ENCODE measurements at places on chromosomes 4 and X.

- no peak for DNase-seq
These were observed 35.9 kb downstream of the F8A2 start for GRCh38 chrX:155417769-155418168.

DNA sequence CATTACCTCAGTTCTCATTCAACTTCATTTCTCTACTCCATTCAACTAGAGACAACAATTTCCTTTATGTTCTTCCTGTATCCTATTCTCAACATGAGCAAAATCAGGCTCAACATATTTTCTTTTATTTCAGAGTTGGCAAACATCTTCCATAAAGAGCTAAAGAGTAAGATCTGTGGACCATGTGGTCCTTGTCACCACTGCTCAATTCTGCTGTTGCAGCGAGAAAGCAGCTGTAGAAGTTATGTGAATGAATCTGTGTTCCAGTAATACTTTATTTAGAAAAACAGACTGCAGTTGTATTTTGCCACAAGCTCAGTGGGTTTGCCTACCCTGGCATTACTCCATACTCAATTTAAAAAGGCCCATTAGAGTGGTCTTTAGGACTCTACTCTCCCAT, 2057.3 kb downstream of the ARAP2 start:
- DNase-seq: no peak

GRCh38 chr4:88745581-88746163, 48.0 kb upstream of the NAP1L5 start:
- DNase-seq: no peak

- DNase-seq: no peak
These were observed 201.7 kb upstream of the AFF2 start for GRCh38 chrX:148298737-148299136.

DNA sequence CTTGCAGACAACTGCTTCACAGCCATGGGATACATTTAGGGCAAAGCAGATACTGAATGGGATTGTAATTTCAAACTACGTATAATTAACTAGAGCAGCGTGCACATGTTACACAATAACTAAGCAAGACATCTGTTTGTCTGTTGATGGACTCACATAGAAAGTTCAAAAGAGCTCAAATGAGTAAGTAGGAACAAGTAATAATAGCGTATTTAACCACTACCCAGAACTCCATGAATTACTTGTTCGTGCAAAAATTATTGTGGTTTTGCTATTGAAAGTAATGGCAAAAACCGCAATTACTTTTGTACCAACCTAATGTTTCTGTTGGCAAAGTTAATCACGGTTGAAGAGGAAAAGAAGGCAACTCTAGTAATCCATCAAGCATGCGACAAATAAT, 825.4 kb downstream of the PCDH18 start:
- no peak for DNase-seq

- DNase-seq: no peak
These were observed 132.5 kb downstream of the PTTG2 start for GRCh38 chr4:38092701-38093100.

GRCh38 chrX:39950018-39950688, 147.6 kb downstream of the BCOR start:
- no peak for DNase-seq

- DNase-seq: no peak
These were observed 18.5 kb upstream of the AP1AR start for GRCh38 chr4:112213091-112213490.

- DNase-seq: no peak
These were observed 12.9 kb downstream of the PPP2R3B start for GRCh38 chrX:373641-374471.

- DNase-seq: no peak
These were observed 22.1 kb downstream of the ARMCX4 start for GRCh38 chrX:101507372-101507771.

DNA sequence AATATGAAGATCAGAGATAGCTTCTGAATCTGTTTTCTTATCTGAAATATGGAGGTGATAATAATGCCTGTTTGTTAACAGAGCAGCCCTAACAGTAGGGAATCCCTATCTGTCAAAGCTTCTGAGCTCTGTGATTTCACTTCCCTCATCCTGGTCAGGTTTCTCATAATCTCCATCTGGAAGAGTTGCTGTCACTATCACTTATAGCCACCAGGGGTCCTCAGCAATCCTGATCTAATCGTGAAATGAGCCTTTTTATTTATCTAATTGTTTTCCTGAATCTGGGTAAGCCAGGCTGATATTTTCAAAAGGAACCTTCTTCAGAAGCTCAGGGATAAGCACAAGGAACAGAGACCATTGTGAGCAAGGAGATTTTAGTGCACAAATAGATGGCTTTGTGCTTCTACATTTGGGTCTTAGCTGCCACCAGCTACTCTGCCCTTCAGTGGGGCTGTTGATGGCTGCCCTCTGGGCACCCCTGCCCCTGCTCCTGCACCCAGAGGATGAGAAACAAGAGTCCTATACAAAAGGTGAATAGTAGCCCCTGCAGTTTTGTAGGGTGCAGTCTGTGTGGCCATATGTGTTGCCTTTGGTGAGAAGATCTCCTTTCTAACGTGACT, 196.4 kb upstream of the RADX start:
- DNase-seq: peak; percentile 17

GRCh38 chr4:174259580-174259979, 23.9 kb downstream of the FBXO8 start:
- DNase-seq: no peak

DNA sequence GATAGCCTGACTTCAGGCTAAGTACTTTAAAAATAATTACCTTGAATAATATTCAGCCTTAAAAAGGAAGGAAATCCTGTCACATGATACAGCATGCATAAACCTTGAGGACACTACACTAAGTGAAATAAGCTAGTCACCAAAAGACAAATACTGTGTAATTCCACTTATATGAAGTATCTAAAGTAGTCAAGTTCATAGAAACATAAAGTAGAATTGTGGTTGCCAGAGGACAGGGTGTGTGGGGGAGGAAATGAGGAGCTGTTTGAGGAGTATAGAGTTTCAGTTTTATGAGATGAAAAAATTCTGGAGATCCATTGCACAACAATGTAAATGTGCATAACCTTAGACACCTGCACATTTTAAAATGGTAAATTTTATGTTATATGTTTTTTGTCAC, 5.6 kb upstream of the STPG2 start:
- DNase-seq: no peak

- DNase-seq: no peak
These were observed 108.3 kb downstream of the LHFPL1 start for GRCh38 chrX:112571388-112571787.

- DNase-seq: no peak
These were observed 484.1 kb downstream of the TRIML1 start for GRCh38 chr4:188623314-188623854.

DNA sequence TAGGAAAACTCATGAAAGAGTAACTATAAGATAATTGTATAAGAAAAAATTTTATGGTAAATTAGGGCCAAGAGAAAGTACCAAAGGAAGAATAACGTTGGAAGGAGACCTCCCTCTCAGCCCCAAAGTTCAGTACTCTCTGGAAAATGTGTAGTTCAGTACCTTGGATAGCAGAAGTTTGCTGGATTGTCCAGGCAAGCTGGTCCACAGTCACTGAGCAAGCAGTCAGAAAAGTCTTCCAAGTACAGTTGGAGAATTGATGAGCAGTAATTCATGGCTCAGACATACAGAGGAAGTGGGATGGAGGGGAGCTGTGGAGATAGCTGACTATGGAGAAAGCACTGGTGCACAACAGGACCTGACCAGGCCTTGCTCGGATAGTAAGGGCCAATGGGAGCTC, 598.2 kb upstream of the NDST4 start:
- no peak for DNase-seq

DNA sequence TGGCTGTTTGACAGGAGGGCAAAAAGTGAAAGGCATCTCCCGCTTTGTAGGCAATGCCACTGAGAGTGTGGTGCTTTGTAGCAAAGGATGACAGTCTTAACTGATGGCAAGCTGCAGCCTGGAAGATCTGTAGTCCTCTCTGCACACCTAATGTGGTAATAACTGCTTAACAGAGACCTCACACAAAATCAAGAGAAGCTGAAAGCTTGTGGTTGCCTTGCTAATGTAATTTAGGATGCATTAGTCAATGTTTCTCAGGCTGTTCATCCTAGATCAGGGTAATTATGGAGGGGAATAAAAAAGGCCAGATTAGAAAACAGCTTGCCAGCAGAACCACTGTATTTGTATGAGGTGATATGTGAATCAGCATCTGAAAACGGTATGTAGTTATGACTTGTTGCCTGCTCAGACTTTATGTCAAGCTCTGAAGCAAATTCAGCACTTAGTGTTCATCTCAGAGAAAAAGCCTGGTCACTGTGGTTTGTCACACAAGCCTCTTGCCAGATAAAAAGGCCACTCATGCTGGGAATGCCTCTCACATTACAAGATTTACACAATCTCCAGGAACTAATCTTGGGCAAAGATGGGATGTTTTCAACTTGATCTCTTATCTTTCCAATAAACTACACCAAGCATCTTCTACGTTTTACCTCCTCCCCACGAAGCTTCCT, 130.8 kb downstream of the ENOX2 start:
- no peak for DNase-seq
